ENCODE measurements at places on chromosomes 7 and 10.

DNA sequence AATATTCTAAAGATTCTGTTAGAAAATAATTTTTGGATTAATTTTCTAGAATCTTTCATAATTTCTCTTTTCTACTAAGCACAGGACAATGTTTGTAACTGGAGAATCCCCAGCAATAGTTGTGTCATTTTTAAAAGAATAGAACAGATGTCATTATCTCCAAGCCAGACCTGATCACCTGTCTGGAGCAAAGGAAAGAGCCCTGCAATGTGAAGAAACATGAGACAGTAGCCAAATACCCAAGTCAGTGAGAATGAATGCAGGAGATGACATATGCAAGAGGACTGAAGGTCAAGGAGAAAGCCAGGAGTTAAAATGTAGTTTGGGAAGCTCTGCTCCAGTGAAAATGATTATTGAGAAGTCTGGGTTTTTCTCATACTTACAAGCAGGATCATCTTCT, 25.4 kb upstream of the ZNF138 start:
- DNase-seq = no peak

DNA sequence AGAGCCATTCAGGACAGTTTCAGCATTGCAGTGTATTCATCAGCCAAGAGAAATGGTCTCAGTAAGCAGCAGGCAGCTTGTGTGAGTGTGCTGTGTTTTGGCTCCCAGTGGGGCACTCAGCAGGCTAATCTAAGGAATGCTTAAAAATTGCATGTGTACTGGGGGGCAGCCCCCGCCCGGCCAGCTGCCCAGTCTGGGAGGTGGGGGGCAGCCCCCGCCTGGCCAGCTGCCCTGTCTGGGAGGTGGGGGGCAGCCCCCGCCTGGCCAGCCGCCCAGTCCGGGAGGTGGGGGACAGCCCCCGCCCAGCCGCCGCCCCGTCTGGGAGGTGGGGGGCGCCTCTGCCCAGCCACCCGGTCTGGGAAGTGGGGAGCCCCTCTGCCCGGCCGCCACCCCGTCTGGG, 116.2 kb downstream of the GRID1 start:
- no peak for DNase-seq

- DNase-seq = no peak
Measured at GRCh38 chr10:82212753-82213152, 337.8 kb downstream of the NRG3 start.

DNA sequence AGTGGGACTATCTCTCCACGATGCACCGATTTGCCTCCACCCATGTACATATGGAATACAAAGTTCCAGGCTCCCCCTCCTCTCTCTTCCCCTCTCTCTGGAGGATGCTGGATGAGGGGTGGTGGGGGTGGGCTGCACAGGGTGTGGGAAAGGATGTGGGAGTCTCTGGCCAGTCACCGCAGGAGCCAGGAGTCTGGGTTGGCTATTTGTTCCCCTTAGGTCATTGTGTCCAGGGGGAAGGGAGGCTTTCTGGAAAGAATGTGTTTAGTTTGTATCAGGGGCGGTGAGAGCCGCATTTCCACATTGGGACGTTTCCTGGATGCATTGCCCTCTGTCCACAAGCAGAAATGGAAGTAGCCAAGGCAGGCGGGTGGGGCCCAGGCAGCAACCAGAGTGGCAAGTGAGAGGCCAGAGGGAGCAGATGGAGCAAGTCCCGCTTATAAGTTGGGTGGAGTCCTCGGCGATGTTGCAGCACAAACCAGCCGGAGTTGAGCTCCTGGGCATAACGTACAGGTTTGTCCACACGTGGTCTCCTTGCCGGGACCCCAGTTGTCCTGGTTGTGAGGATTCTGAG, 63.3 kb downstream of the ZNF777 start:
- DNase-seq = no peak

DNA sequence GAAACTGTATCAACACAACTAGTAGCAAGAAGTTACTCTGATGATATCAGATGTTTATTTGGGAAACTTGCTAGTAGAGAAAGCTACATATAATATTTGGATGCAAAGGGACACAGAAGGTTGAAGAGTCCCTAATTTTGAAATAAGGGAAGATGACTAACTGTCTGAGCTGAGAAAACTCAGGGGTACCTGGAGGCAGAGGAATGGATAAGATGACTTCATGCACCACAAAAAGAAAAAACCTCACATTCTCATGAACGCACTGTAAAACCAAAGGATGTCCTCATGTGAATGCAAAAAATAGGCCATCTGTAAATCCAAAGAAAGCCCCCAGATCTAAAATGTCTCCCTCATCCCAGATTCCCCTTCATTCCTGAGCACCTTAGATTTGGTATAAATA, 29.3 kb downstream of the PRSS2 start:
- DNase-seq = peak; percentile 47

DNA sequence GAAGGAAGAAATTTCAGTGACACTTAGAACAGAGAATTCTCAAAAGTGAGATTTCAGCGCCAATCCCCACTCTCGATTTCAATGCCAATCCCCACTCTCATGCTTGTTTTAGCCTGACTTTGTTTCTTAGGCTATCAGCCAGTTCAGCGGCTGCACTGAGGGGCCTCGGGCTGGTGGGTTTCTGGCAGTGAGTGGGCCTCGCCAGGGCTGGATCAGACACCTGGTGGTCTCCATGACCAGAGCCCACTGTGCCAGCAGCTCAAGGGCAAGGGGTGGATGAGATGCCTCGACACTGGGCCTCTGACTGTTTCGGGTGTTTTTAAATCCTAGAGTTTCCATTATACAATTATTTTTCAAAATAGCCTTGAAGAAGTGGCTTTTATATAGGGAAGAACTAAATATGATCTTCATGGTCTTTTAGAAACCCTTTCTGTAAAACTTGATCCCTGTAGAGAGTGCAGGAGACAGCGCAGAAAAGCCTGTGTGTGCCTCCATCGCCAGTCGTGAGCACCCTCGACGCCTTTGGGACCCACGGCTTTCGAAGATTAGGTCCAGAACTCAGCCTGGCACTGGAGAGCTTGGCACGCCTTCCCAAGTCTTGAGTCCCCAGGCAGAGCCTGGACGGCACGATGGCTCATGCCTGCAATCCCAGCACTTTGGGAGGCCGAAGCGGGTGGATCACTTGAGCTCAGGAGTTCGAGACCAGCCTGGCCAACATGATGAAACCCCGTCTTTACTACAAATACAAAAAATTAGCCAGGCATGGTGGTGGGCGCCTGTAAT, 76.2 kb downstream of the INPP5A start:
- no peak for DNase-seq

GRCh38 chr10:69338133-69338456, 59.8 kb downstream of the HK1 start:
- no peak for DNase-seq

Data from CD4-positive, alpha-beta T cell treated with Interleukin-6 at 100 ng/mL for 8 hours (primary cell).